Activated CD8-positive, alpha-beta memory T cell treated with anti-CD3 and anti-CD28 coated beads, Interleukin-2, amount 10 ng/mL, durations not matched to agents 7 days and 5 days (primary cell): ENCODE measurements at places on chromosomes 12 and 14. TPM values are rescaled to one million over a fixed set of nuclear protein-coding genes. Genes with fewer than 3 reads are reported as not detected.
A peak's percentile ranks its signal among the peaks of the same experiment; 100 is the strongest.

- no peaks in the 10 kb centered on the region for H3K4me1 ChIP-seq
- no peak overlapping the region for H3K4me3 ChIP-seq
- peaks cover 22% of the 10 kb centered on the region for H3K27me3 ChIP-seq
- H3K27ac ChIP-seq = no peak overlapping the region
- peak; percentile 51 for DNase-seq
Observed at GRCh38 chr14:104341532-104342434, 203.4 kb downstream of the KIF26A start.

GRCh38 chr14:65548878-65549277, 136.3 kb downstream of the FUT8 start:
- H3K27ac ChIP-seq = no peak overlapping the region
- DNase-seq = no peak
- peaks cover 16% of the 10 kb centered on the region for H3K36me3 ChIP-seq
- peaks cover 3% of the 10 kb centered on the region for H3K4me1 ChIP-seq
- no peaks in the 10 kb centered on the region for H3K27me3 ChIP-seq
- no peak overlapping the region for H3K4me3 ChIP-seq

DNA sequence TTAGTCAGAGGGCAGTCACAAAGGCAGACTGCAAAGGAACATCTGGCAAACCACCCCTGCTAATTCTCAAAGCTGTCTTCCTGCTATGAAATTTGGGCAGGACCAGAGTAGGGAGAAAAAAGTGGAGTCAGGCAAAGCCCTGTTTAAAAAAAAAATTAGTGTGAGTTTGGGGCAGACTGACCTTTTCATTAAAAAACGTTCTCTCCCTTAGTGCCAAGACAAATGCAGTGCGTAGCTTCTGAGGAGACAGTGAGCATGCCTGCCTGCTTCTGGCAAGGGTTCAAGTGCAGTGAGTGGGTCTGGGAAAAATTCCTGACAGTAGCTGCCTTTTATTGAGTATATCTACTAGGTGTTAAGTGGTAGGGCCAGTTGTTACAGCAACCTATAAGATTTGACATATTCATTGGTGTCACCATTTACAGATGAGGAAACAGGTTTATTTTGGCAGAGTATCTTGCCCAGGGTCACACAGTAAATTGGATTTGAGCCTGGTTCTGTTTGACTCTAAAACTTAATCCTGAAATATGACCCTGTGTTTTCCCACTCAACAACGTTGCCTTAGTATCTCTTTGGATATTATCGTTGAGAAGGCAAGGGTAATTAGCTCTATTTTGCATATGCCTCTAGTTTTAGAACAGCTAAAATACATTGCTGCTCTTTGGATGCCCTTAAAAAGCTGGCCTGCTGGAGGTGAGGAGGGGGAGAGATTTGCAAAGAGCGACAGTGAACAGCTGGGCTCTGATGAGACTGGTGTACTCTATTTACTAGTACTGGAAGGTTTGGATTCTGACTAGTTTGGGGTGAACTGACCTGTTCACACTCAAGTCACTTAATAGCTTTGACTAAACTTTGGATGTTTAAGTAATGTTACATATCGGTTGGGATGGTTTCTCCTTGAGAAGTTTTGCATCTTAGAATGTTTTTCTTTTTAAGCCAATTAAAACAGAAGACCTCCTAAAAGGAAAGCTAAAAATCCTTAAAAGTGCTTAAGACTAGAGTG, 72.8 kb downstream of the PAPOLA start:
- H3K36me3 ChIP-seq = peaks cover 15% of the 10 kb centered on the region
- H3K27me3 ChIP-seq = no peaks in the 10 kb centered on the region
- no peak overlapping the region for H3K27ac ChIP-seq
- H3K4me3 ChIP-seq = no peak overlapping the region

DNA sequence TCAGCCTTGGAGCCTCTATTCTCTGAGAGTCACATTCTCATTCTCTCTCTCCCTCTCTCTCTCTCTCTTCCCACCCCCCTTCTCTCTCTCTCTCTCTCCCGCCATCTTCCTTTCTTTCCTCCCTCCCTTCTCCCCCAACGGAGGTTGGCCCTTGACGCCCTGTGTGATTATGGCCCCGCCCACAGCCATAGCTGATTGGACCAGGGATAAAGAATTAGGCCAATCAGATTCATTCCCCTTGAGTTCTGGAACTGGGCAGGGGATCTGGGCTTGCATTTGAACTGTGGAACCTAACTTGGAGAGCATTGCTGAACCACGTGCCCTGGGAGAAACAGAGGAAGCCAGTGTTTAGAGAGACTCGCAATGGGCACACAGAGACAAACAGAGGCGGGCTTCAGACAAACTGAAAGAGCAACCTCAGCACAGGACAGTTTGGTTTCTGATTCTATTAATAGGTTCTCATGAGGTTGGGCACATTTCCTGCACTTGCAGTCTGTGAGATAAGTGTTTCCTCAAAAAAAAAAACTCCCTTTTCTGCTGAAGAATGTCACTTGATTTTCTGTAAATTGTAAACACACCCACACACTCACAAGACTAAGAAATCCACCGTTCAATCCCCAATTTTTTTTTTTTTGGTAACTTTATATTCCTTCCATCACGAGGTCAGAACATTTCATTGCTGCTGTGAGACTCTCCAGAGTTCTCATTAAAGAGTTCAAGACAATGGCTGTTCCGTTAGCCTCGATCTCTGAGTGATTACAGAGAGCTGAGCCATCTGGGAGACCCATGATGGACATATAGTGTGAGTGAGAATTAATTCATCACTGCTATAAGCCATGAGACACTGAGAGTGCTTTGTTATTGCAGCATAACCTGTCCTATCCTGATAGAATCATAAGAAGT, 3.5 kb upstream of the P2RX7 start:
- peaks cover 84% of the 10 kb centered on the region for H3K4me1 ChIP-seq
- H3K27me3 ChIP-seq = no peaks in the 10 kb centered on the region
- peaks cover 4% of the 10 kb centered on the region for H3K36me3 ChIP-seq
- H3K4me3 ChIP-seq = peak overlapping the region; percentile 67
- peak; percentile 96 for DNase-seq

GRCh38 chr14:30551460-30551859, 7.5 kb upstream of the G2E3 start:
- no peak overlapping the region for H3K4me3 ChIP-seq
- H3K36me3 ChIP-seq = peaks cover 4% of the 10 kb centered on the region
- no peak for DNase-seq
- H3K4me1 ChIP-seq = peaks cover 3% of the 10 kb centered on the region
- H3K27ac ChIP-seq = no peak overlapping the region

GRCh38 chr12:7602277-7602676, 63.4 kb downstream of the APOBEC1 start:
- no peak overlapping the region for H3K27ac ChIP-seq
- peaks cover 13% of the 10 kb centered on the region for H3K27me3 ChIP-seq
- DNase-seq = no peak
- peaks cover 1% of the 10 kb centered on the region for H3K4me1 ChIP-seq

DNA sequence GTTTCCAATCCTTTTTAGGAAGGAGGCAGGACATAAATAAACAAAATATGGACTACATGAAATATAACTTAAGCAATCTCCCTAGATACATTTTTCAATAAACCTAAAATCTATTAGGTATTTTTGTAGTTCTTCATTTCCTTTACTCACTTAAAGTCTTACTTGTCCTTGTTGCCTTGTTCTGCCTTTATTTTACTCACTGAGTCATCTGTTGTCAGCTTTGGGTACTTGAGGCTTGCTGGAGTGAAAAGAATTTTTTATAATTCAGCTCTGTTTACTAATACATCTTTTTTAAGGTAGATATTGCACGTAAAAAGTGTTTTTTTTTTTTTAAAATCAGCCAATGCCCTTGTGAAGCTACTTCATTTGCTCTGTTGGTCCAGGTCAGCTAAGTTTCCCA, 216.2 kb downstream of the PELI2 start:
- no peaks in the 10 kb centered on the region for H3K36me3 ChIP-seq
- DNase-seq = no peak
- H3K27me3 ChIP-seq = no peaks in the 10 kb centered on the region
- H3K27ac ChIP-seq = no peak overlapping the region
- no peak overlapping the region for H3K4me3 ChIP-seq

GRCh38 chr14:95486875-95487668, 29.4 kb downstream of the SYNE3 start:
- no peak overlapping the region for H3K27ac ChIP-seq
- H3K4me3 ChIP-seq = no peak overlapping the region
- peaks cover 17% of the 10 kb centered on the region for H3K36me3 ChIP-seq
- no peak for DNase-seq

DNA sequence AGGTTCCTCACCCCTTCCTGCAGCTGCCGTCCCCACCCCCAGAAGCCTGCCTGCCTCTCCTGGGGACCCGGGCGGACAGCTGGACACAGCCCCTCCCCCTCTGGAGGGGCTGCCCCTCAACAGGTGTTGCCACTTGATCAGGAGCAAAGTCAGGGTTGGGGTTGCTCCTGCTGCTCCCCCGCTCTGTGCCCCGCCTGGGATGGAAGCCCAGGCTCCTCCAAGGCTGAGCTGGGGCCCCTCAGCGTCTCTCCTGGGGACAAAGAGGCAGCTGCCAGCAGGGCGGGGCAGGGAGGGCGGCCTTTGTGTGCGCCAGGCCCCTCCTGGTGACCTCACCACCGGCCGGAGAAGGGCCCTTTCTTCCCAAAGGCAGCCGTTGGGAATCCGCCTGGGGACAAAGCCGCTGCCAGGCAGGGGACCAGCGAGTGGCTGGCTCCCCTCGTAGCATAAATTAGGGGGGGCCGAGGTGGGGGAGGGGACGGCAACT, 13.7 kb downstream of the TRMT61A start:
- H3K4me1 ChIP-seq = no peaks in the 10 kb centered on the region
- H3K36me3 ChIP-seq = no peaks in the 10 kb centered on the region

The TDRD9 gene
- 1.2 TPM for total RNA-seq

The DLGAP5 gene
- 98.8 TPM for total RNA-seq
